ENCODE measurements at places on chromosomes 3 and 15.

- peak; percentile 35 for DNase-seq
These were observed 2.9 kb downstream of the CORO2B start for GRCh38 chr15:68581725-68582124.

GRCh38 chr3:14774431-14774830 is 44.3 kb upstream of the FGD5 start:
- DNase-seq: no peak

DNA sequence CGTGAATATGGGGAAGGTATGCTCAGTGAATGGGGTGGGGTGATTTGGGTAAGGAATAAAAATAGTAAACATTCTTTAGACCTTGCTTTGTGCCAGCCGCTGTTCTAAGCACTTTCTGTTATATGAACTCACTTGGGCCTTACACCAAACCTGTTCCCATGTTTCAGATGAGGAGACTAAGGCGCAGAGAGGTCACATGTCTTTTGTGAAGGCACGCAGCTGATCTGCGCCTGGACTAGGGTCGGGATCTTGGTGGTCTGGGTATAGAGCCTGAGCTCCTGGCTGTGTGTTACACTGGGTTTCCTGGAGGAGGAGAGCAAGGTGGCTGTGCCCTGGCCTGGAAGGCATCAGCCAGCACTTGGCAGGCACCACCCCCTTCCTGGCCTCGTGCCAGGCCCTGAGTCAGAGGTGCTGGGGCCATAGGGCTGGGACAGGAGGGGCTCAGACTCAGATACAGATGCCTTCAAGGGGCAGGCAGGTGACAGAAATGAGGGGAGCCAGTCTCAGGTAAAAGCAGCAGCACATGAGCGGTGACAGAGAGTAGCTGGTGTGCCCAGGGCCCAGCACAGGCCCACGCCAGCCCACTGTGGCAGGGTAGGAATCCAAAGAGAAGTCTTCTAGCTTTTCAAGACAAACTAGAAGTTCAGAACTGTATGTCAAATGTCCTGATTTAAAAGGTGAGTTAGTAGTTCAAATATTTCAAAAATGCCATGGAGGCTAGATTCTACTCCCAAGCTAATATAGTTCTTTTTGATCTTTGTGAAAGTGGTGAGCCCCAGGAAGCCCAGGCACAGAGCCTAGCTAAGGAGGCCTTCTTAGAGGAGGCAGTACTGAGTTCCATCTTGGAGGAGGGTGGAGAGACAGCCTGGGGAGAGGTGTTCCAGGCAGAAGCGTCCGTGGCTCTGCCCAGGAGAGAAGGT is 83.1 kb downstream of the DNAJB8 start:
- DNase-seq: peak; percentile 73

DNA sequence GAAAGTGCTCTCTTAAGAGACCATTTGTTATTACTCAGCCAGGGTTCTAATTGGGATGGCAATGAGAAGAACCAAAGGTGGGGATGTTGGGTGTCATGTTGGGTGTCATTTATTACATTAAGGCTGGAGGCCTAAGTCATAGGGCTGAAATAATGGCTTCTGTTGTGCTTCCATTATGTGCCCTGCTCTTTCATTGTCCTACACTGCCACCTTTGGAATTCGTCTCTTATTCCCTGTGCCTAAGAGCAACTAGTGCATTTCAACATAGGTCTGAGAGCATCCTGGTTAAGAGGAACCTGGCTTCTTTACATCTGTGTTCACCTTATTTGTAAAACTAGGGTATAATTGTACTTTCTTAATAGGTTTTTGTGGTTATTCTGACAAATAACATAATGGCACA is 32.2 kb downstream of the RIOX2 start:
- no peak for DNase-seq

- no peak for DNase-seq
These were observed 191.4 kb upstream of the HES1 start for GRCh38 chr3:193944518-193944884.

- no peak for DNase-seq
These were observed 90.3 kb downstream of the FMN1 start for GRCh38 chr15:33104212-33104611.

GRCh38 chr3:14093831-14094230 is 30.8 kb downstream of the CHCHD4 start:
- no peak for DNase-seq

DNA sequence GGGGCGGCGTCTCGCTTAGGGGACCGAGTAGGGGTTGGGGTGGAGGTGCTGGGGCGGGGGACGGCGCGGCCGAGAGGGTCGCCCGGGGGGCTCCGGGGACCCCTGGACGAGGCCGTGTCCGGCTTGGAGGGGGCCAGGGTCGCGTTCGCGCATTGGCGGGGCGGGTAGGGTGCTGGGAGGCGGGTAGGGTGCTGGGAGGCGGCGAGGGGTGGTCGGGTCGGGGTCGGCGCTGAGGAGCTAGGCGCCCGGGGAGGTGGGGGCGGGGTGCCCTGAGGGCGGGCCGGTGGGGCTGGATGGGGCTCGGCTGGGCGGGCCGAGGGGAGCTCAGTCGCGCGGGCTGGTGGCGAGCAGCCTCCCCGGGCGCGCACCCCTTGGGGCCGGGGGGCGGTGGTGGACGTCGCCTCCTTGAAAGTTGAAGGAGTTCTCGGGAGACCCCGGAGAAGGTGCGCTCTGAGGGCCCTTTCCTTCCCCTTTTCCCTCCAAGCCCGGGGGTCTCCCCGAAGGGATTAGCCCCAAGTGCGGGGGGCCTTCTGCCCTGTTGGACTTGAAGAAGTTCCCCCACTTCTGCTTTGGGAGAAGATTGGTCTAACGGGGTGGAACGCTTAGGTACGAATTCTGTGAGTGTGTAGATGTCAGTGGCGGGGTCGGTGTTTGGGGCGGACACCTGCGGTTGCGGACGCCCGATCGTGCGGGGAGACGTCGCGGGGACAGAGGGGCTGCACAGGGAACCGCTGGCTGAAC is 543 bp downstream of the MEF2A start:
- DNase-seq: peak; percentile 3

- no peak for DNase-seq
These were observed 18.8 kb downstream of the B4GALT4 start for GRCh38 chr3:119221779-119222320.

DNA sequence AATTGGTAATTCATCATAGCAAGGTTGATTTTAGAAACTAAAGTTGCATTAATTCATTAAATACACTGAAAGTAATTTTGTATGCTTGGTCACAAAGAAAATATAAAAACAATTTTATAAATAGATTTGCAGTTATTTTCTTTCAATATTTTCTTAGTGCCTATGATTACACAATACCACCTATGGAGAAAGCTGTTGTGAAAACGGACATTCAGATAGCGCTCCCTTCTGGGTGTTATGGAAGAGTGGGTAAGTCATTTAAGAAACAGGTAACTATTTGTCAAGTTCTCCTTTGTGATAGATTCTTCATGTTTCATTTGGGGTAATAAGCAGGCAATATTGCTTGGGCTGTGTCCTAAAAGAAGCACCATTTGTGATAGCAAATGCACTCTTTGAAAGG is 3.0 kb downstream of the DUT start:
- DNase-seq: no peak

- no peak for DNase-seq
These were observed 145.2 kb downstream of the KLF13 start for GRCh38 chr15:31471731-31472430.

GRCh38 chr3:146189519-146190173 is 28.7 kb upstream of the PLOD2 start:
- DNase-seq: peak; percentile 84

- no peak for DNase-seq
These were observed 282.5 kb downstream of the TBL1XR1 start for GRCh38 chr3:176914764-176915163.

DNA sequence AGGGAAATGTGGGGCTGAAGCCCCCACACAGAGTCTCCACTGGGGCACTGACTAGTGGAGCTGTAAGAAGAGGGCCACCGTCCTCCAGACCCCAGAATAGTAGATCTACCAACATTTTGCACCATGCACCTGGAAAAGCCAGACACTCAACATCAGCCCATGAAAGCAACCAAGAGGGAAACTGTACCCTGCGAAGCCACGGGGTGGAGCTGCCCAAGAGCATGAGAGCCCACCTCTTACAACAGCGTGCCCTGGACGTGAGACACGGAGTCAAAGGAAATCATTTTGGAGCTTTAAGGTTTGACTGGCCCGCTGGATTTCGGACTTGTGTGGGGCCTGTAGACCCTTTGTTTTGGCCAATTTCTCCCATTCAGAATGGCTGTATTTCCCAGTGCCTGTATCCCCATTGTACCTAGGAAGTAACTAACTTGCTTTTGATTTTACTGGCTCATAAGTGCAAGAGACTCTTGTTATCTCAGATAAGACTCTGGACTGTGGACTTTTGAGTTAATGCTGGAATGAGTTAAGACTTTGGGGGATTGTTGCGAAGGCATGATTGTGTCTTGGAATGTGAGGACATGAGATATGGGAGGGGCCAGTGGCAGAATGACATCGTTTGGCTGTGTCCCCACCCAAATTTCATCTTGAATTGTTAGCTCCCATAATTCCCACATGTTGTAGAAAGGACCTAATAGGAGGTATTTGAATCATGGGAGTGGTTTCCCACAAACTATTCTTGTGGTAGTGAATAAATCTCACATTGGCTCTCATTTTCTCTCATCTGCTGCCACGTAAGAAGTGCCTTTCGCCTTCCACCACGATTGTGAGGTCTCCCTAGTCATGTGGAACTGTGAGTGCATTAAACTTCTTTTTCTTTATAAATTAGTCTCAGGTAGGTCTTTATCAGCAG is 105.8 kb downstream of the CBLB start:
- DNase-seq: no peak

DNA sequence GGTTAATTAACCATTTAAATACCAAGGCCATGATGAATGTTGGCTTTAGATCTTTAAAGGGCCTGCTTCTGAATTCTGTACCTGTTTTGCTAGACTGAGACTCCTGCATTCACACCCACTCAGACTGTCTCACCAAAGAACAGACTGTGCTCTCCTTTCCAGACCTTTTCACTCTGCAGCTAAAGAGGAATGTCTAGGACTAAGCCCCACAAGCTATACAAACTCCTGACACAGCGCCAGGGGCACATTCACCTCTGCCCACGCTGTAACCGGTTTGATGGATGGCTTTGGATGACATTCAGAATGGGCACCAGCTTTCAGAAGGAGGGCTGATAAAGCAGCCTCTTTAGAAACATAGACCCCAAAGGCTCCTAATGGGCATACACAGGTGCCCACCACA is 200.1 kb downstream of the KCNMB2 start:
- DNase-seq: peak; percentile 48

- DNase-seq: peak; percentile 59
These were observed 85.5 kb upstream of the FGF12 start for GRCh38 chr3:192812743-192813383.

GRCh38 chr15:57259568-57260040 is 116.7 kb upstream of the CGNL1 start:
- DNase-seq: no peak

DNA sequence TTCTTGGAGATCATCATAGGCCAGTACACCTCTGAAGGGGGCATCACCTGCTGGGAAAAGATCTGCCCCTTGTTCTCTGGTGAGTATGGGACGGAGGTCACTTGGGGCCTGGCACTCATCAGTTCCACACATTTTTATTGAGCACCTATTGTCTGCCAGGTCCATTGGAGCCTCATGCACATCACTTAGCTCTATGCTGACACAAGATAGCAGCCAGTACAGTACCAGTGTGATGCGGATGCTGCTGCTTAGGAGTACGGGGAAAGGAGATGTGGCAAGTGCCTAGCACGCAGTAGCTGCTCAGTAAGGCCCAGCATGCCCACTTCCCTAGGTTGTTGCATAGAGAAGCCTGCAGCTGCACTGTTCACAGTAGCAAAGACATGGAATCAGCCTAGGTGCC is 43.4 kb downstream of the SLC6A6 start:
- DNase-seq: no peak

- DNase-seq: no peak
These were observed 41.4 kb downstream of the UBE2E2 start for GRCh38 chr3:23244324-23245041.

- DNase-seq: no peak
These were observed 739.2 kb upstream of the NR2F2 start for GRCh38 chr15:95591270-95591669.

DNA sequence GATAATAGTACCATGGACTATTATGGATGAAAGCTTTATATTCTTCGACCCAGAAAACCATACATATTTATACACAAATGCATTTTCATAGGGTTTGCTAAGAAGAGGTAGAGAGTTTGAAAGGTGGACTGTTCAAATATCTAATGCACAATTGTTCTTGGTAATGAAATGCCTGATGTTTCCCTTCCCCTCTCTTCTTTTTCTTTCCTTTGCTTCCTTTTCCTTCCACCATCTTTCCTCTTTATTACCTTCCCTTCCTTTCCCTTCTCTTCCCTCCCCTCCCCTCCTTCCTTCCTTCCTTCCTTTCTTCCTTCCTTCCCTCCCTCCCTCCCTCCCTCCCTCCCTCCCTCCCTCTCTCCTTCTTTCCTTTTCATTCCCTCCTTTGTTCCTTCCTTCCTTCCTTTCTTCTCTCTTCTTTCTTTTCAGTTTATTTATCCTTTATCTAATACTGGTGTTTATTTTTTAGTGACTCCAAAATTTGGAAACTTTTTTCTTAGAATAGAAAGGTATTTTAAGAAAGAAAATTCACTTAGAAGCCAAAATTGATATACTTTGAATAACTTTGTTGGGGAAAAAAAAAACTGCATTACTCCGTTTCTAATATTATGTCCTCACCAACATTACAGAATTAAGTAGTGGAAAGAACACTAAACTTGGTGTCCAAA is 22.7 kb upstream of the PYDC2 start:
- DNase-seq: no peak

DNA sequence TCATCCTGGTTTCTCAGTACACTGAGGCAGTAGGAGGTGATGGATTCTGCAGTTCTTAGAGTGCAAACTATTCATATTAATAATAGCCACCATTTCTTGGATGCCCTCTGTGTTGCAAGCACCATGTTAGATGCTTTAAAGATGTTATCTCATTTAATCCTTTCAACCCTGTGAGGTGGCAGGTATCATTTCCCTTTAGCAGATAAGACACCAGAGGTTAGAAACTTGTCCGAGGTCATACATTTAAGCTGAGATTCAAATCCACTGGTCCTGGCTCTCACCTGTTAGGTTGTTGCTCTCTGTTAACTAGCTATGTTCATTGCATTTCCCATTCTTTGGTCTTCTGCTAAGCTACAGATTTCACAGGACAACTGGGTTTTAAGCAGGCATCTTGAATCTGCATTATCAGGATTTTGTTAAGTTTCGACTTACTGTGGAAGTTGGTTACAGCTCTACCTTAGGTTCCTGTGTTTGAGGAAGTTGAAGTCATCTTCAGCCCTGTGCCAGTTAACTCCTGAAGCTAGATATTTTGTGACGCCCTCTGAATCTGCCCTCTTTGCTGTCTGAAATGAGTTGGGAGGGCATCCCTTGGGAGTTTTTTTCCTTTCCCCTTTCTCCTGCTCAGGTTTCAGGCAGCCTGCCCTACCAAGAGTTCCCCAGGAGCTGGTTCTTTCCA is 6.4 kb downstream of the PDE8A start:
- DNase-seq: no peak

- no peak for DNase-seq
These were observed 116.1 kb upstream of the CMC1 start for GRCh38 chr3:28125342-28125741.

GRCh38 chr3:106813742-106814141 is 563.5 kb upstream of the CCDC54 start:
- peak; percentile 90 for DNase-seq

- no peak for DNase-seq
These were observed 8.3 kb downstream of the PSTPIP1 start for GRCh38 chr15:77002954-77003912.

GRCh38 chr3:113117511-113118234 is 93.7 kb upstream of the BOC start:
- peak; percentile 65 for DNase-seq
